ENCODE measurements at places on chromosomes 4 and X. TPM values are rescaled to one million over a fixed set of nuclear protein-coding genes. Genes with fewer than 3 reads are reported as not detected.

Gene SPARCL1
- total RNA-seq: 361 TPM

Gene PRDX4
- 44.9 TPM for total RNA-seq

DNA sequence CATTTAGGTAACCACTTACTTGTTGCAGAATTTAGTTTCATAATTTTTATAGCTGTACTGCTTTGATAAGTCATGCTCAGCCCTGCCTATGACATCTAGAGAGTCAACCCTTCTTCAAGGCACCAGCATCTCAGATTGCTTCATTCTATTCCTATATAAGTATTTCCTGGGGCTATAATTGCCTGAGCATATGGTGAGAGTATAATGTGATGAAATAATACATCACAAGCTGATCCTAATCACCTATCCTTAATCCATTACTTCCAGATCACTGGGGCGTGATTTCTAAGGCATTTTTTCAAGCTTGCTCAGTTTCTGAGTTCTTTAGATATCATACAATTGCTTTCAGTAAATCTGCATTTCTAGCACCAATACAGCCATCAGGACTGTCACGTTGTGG, 200.0 kb upstream of the NPY2R start:
- DNase-seq: no peak

DNA sequence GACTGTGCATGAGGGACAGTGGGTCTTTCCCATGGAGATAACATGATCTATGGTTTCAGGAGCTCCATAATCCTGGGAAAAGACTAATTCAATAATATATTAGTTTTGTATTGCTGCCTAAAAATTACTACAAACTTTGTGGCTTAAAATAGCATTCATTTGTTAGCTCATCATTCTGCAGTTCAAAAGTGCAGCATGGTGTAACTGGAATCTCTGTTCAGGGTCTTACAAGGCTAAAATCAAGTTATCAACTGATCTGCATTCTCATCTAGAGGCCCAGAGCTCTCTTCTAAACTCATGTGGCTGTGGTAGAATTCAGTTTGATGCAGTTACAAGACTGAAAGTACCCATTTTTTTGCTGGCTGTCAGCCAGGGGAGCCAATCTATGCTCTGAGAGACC, 66.7 kb downstream of the LHFPL1 start:
- no peak for DNase-seq

- DNase-seq: no peak
Observed at GRCh38 chr4:118981839-118982381, 93.3 kb downstream of the SYNPO2 start.
